ENCODE measurements at places on chromosomes 11 and 22. TPM values are rescaled to one million over a fixed set of nuclear protein-coding genes. Genes with fewer than 3 reads are reported as not detected.

DNA sequence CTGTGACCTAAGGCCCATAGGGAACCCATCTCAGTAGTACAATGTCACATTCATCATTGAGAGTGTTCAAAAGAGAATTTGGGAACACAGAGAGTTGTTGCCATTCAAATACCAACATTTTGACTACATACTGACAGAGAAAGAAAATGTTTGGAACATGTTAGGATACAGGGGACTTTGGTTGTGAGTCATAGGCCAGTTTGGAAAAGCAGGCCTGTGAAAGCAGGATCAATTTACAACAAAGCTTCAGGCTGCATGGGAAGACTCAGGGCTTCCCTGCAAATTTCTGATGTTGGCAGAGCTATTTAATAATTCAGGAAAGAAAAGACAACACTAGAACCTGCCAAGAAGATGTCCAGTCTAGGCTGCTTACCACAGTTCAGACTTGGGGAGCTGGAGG lies 374 bp downstream of the NLRP10 start:
- DNase-seq: no peak

GRCh38 chr11:95067841-95068219 lies 1.1 kb downstream of the SRSF8 start:
- DNase-seq: no peak

DNA sequence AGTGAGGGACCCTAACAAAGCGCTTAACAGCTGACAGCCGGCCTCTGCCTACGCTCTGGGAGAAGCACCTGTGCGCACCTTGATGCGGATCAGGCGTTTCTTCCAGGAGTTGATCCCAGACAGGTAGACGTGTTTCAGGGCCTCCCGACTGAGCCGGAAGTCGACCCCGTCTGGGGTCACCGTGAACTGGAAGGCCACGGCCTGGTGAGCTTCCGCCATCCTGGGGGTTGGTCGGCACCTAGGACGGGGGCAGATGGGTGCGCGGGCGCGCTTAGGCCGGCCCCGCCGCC lies 585 bp downstream of the CPT1B start:
- no peak for DNase-seq

DNA sequence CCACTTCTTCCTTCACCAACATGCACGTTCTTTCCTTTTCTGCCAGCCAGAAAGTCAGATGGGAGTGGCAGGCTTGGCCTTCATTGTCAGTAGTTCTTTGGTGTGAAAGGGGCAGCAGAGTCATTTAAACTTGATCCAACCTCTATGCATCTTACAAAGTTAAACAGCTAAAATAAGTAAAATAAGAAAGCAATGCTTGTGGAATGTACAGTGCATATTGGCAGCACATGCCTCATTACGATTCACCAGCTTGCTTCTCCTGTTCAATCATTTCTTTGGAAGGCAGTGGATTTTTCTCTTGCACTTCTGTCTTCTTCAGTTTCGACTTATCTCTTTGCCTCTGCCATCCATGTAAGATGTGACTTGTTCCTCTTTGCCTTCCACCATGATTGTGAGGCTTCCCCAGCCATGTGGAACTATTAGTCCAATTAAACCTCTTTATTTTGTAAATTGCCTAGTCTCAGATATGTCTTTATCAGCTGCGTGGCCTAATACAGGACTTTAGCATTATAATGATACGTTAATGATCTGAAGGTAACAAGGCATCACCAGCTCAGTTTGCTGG lies 14.8 kb downstream of the LGALS12 start:
- DNase-seq: no peak

GRCh38 chr11:11622340-11622706 lies 518 bp upstream of the GALNT18 start:
- DNase-seq: no peak

GRCh38 chr22:41568811-41569210 lies 8.0 kb downstream of the CSDC2 start:
- DNase-seq: no peak

DNA sequence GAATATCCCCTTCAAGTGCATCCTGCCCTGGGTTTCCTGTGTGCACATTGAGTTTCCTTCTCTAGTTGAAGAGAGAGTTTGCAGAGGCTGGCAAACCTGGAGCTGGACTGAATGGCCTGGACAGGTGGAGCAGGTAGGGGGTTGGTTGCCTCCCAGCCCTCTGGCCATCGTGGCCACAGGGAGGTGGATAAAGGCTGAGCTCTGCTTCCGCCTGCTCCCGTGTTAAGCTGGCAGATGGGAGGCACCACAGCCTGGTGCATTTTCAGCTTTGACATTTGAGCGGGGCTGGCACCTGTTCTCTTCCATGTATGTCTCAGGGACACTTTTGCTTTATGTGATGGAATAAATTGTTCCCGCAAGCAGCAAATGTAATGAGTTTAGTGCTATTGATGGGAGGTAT lies 11.1 kb downstream of the MICAL2 start:
- no peak for DNase-seq

DNA sequence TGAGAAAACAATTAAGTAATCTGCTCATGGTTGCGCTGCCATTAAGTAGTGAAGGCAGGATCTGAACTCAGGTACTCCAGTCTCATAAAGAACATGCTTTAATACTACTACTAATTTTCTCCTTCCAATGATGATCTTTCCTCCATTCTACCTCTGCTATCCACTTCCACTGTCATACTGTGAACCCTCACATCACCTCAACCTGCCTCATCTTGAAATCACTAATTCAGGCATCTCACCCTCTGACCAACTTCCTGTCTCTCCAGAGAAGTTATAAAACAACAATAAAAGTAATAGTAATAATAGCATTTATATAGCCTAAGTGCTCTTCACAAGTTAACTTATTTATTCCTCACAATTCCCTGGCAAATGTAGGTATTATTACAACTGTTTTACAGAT lies 57.1 kb upstream of the PSMA1 start:
- DNase-seq: no peak

GRCh38 chr22:24753914-24754313 lies 20.6 kb downstream of the PIWIL3 start:
- DNase-seq: no peak

DNA sequence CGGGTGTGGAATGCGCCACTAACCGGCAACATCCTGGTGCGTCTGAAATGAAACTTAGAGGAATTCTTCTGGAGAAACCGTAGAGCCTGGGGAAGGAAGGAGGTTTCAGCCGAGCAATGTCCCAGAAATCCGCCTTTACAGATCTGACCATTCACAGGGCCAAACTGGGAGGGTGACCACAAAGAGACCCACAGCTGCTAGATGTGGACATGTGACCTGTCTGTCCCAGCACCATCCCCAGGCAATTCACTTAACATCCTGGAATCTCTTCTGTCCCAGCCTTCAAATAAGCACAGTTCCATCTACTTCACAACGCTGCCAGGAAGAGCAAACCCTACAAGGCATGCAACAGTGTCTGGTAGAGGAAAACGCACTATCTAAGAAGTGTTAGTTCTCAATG lies 9.8 kb downstream of the MCAT start:
- DNase-seq: no peak

DNA sequence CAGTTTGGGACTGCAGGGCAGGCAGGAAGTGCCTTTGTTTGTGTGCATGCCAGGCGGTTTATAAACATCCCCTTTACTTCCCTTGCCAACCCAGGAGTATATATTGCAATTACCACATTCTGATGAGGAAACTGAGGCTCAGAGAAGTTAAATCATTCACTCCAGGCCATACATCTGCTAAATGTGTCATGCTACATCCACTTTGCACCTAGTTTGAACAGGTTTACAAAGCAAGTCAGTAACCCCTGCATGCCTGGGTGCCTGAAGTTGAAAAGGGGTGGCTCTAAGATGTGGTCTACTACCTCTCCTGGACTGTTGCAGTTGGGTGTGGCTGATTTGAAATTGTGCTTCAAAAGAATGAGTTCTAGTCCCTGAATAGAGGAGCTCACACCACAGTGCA lies 23.6 kb downstream of the FLI1 start:
- no peak for DNase-seq

DNA sequence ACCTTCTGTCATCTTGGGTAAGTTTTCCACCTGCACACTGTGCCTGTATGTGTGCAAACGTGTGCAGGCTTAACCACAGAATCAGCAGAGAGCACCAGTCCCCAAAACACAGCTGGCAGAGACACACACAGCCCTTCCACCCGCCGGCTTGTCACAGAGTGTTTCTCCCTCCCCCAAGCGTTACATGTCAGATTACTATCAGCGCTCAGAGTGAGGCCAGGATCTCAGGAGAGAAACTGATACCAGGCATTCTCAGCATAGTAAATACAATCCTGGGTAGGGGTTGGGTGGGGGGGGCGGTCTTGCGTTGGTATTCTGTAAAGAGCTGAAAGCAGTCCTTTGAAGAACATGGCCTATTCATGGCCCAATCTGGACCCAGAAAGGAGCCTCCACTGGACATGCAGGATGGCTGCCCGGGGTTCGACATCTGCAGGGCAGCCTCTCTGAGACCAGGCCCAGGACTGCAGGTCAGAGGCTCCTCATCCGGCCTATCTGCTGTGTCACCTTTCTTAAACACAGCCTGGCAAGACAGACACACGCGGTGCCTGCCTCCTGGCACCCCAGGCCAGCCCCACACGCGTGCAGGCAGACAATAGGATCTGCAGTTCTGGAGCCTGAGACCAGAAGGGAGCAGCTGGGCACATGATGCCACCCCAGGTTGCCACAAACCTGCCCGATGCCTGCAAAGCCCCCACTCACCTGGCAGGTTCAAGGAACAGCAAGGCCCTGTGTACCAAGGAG lies 1.7 kb downstream of the OSBPL5 start:
- DNase-seq: no peak

GRCh38 chr22:27993774-27994350 lies 74.8 kb upstream of the PITPNB start:
- DNase-seq: no peak

GRCh38 chr22:20279662-20280134 lies 11.6 kb upstream of the RTN4R start:
- no peak for DNase-seq

- no peak for DNase-seq
These were observed 33.3 kb downstream of the ANO1 start for GRCh38 chr11:70111269-70112016.

GRCh38 chr11:128728767-128729587 lies 35.1 kb downstream of the FLI1 start:
- DNase-seq: no peak

DNA sequence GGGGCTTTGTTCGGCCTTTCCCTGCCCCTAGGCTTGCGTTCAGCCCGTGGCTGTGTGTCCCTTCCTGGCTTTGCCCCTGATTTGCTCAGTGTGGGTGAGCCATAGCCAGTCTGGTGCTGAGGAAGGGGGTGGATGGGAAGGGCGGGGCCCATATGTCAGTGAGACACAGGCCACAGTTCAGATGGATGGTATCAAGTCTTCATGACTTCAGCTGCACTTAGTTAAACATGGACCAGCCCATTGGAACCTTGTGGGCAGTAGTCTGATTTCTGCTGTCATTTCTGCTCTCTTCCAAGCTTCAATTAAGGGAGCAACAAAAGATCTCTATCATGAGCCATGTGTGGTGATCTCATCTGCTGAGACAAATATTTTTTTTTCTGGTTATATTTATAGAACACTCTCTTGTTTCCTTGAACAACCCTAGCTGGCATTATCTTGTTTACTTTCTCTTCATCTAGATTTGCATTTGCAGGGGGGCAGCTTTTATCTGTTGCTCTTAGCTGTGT lies 21.6 kb upstream of the PEX26 start:
- DNase-seq: no peak

The C11orf97 gene
- total RNA-seq: not detected

The SAA1 gene
- not detected for total RNA-seq

The DBX1 gene
- not detected for total RNA-seq

The UBQLN3 gene
- total RNA-seq: 1.1 TPM

The C11orf86 gene
- total RNA-seq: not detected

All from endothelial cell (in vitro differentiated cells).